HFFc6 (cell line): ENCODE measurements at places on chromosomes 11 and 22.

GRCh38 chr22:27610863-27611786 is 190.4 kb downstream of the MN1 start:
- no peak for DNase-seq

DNA sequence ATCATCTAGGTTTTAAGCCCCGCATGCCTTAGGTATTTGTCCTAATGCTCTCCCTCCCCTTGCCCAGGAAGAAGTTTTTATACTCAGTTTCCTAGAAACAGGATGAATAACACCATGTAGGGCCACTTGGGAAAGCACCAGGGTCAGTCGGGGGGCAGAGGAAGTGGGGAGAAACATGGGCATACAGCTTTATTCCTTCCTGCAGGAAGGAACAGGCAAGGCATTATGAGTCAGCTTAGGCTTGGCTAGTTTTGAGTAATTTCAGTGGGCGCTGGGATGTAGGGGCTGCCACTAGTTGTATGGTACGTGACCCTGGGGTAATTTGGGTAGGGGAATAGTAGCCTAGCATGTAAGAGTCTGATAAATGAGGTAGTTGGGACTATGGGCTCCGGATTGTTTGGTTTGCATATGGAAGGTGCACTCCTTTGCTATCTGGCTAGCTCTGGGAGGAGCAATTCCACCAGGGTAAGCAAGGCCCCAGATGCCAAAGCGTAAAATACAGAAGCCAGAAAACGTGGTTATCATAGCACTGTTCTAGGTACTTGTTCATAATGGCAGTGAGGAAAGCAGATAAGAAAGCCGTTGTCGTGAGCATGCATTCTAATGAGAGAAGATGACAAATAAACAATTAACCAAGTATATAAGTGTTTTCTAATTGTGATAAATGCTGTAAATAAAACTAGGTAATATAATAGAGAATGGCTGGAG is 24.8 kb downstream of the ACER3 start:
- no peak for DNase-seq

DNA sequence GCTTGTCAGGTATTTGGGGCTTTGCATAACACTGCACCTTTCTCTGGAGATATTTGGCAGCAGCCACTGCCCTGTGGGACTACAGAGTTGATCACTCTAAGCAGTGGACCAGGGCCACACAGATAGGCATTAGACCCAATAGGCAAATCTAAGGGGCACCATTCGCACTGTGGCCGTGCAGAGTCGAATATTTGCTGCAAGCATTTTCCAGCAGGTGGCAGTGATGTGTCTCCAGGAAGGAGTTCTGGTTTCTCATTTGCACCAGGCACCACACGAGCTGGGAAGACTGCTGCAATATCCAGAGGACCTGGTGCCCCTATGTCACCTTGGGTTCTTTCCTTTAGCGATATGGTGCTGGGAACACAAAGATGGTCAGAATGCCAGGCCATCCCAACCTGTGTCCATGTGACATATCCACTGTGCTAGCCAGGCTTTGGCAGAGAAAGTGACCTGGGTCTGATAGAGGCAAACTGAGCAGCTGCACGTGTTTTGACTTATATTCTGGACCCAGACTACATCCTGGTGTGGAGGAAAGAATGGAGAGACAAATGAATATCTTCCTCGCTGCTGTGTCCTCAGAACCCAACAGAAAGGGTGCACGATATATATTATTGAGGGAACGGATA is 318.7 kb downstream of the BUD13 start:
- DNase-seq: peak; percentile 11

DNA sequence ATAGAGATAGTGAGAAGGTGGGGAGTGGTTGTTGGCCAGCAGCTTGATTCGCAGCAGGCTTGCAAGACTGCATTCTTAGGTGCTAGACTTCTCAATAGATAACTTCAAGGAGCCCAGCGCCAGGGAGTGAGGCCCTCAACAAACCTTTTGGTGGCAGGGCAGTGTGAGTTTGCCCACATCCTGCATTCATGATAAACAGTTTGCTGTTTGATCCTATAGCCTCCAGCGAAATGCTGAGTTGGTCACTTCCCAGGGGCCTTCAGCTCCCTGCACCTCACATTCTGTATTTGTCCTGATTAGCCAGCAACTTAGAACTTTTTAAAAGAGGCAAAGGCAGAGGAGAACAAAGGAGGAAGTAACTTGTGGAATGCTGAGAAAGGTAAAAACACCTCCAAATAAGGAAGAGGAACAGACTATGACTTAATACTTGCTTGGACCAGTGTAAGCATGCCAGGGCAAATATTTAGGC is 25.1 kb downstream of the OR10A6 start:
- DNase-seq: no peak

DNA sequence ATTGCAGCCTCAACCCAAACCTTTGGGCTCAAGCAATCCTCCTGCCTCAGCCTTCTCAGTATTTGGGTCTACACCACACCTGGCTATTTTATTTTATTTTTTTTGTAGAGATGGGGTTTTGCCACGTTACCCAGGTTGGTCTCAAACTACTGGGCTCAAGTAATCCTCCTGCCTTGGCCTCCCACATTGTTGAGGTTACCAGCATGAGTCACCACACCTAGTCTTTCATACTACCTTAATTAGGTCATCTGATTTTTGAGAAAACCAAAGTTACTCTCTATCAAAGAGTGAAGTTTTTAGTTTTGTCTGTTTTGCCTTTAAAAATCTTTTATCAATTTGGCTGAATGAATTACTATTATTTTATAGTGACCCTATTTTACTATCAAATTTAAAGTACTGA is 335.6 kb upstream of the LRRC4C start:
- no peak for DNase-seq

GRCh38 chr22:21938906-21939305 is 13.7 kb downstream of the PPM1F start:
- no peak for DNase-seq

DNA sequence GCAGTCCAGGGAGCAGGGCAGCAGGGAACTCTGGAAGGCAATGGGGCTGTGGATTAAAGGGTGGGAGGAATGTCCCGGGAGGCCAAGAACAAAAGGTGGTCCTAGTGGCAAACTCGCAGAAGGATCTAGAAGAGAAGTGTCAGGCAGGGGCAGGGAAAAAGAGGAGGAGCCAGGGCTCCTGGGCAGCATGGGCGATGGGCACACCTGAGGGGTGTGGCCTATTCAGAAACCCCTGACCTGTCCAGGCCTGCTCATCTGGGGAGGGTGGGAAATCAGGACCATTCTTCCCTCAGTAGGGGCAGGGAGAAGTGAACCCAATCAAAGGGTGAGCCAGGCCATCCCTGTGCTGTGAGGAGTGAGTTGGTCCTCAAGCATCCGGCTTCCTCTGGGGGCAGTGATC is 108.6 kb downstream of the TRIM29 start:
- no peak for DNase-seq

- no peak for DNase-seq
Measured at GRCh38 chr11:79412761-79413160, 28.1 kb downstream of the TENM4 start.

DNA sequence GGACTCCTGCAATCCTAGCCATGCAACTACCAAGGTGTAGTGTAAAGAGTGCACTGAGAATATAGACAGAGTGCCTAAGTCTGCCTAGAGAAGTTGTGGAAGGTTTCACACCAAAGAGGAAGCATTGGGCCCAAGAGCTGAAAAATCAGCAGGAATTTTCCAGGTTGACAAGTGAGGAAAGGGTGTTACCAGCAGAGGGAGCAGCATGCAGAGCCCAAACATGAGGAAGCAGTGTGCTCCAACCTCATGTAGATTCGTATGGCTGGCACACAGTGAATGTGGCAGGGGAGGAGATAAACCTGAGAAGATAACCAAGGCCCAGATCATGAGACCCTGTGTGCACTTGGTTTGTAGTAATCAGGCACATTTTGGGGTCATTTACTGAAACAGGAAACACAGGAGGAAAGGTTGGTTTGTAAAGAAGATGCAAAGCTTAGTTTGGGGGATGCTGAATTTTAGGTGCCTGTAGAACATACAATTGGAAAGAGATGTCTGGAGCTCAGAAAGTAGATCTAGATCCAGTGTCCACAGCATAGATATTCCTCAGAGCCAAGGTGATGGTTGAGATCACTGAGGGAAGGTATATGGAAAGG is 1.7 kb downstream of the HPX start:
- peak; percentile 55 for DNase-seq

- DNase-seq: peak; percentile 68
Measured at GRCh38 chr11:3959015-3959902, 103.8 kb downstream of the STIM1 start.

DNA sequence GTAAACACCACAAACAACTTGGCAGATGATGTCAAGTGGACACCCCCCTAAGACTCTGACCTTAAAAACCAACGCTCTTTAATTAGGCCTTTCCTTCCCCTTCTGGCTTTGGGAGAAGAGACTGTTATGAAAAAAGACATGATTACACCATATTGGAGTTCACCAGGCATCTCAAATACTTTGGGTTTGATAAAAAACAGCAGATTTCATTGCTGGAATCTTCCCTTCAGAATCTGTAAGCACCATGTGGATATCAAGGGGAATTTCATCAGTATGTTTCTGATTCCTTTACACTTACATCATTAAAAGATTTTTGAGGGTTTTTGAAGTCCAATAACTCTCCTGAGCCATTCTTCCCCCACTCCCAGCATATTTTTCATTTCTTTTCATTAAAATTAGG is 85.6 kb downstream of the KIRREL3 start:
- DNase-seq: peak; percentile 16

GRCh38 chr11:113562981-113563461 is 87.8 kb upstream of the DRD2 start:
- DNase-seq: no peak

GRCh38 chr11:105236664-105237063 is 97.1 kb upstream of the CARD18 start:
- DNase-seq: peak; percentile 58

- DNase-seq: no peak
Measured at GRCh38 chr11:119155733-119156492, 7.1 kb downstream of the ABCG4 start.

DNA sequence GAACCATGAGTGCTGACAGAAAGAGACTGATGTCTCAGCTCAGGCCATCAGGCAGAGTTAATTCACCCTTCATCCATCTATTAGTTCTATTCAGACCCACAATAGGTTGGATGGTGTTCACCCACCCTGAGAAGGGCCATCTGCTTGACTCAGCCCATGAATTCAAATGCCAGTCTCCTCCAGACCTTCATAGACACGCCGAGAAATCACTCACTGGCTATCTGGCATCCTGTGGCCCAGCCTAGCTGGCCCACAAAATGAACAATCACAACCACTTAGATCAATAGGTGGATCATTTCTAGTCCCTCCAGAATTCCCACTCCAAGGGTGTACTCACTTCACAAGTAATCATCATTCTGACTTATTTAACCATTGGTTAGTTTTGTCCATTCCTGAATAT is 58.2 kb downstream of the MYEOV start:
- no peak for DNase-seq

DNA sequence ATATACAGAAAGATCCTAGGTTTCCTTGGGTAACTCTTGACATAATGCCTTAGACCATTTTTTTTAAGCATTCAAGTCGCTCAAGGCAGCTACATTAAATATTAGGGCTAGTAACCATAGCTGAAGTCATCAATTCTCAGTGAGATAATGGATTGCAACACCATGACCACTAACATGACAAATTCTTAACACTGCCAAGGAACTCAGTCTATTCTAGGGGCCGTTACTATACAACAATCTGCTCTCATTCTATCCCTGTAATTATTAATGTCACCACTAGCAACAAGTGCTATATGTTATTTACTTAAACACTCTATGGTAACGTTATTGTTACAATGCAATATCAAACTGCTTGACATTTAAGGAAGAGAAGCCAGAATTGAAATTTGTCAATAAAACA is 3.2 kb upstream of the STK33 start:
- DNase-seq: peak; percentile 14

DNA sequence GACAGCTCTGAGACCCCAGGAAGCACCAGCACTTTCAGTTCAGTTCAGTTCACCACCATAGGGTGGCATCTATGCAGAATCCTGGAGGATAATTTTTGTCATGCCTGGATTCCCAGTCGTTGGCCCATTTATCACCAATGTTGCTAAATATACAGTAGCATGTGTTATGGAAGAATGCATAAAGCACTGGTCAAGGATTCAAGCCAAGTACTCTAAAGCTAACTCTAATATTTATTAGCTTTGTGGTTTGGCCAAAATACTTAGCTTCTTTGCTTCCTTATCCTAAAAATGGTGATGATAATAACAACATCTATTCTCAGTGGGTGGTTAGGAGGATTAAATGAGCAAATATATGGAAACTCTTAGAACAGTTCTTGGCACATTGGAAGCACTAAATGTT is 294.7 kb upstream of the ZC3H12C start:
- no peak for DNase-seq

- DNase-seq: peak; percentile 4
Measured at GRCh38 chr22:27405672-27406388, 395.7 kb downstream of the MN1 start.

- DNase-seq: no peak
Measured at GRCh38 chr11:105298174-105298573, 158.6 kb upstream of the CARD18 start.

DNA sequence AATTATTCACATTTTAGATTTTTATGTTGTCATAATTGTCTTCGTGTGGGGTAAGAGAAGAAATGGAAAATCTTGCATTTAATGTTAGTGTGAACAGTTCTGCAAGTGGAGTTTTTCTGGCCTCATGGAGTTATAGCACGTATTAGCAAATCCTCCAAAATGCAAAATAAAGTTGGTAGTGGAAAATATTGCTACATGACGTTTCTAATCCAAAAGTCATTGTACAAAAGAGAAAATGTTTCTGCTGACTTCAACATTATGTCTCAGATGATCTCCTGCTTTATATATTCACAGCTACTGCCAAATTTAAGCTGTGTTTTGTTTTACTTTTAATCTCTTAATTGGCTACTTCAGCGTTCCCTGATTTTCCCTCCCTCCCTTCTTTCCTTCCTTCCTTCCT is 1804.0 kb upstream of the RAG2 start:
- no peak for DNase-seq

- no peak for DNase-seq
Measured at GRCh38 chr11:104159356-104159755, 4.6 kb downstream of the PDGFD start.
